Endothelial cell of coronary artery (primary cell): ENCODE measurements at places on chromosomes 3 and 15. TPM values are rescaled to one million over a fixed set of nuclear protein-coding genes. Genes with fewer than 3 reads are reported as not detected.

LRRIQ4 gene
- total RNA-seq = not detected in 2 replicates

ZIC4 gene
- not detected in 2 replicates for total RNA-seq

CNTN3 gene
- total RNA-seq = 0.09 and 0.38 TPM in 2 replicates

ROPN1 gene
- not detected in 2 replicates for total RNA-seq
